ENCODE measurements at places on chromosomes 4 and X.

DNA sequence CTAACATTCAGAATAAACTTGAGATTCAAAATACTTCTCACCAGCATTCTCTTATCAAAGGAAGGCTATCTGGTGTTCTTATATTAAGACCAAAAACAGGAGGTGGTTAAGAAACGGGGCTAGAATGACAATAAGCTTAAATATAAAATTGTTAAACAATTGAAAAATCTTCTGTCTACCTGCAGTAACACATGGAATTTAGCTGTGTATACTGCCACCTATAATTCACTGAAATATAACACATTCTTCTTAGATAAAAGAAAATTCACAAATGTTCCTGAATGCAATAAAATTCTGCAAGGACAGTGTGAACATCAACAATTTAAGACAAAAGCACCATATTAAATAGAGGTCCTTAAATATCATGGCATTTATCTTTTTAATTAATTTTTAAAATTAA lies 11.5 kb upstream of the PCDH10 start:
- no peak for DNase-seq

DNA sequence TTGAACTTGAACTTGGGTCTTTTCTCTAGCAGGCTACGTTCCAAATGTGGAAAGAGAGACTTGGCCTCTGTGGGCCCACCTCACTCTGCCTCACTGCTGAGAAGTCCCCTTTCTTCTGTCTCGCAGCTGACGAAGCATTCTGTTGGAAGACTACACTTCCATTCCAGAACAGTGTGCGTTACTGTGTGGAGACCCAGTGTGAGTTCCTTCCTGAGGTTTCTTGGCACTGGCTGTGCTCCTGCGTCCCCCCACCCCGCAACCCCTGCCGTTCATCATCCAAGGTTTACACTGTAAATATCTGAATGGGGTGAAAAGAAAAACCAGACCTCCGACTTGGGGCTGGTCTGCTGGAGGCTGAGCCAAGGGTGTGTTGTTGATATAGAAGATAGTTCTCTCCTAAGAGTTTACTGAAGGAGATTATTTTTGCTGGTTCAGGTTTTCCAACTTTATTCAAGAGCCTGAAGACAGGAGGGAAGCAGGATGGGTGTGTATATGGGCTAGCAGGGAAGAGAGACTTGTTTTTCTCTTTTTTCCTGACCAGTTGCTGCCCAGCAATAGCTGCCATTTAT lies 34.7 kb downstream of the NHSL2 start:
- DNase-seq, result no peak

GRCh38 chr4:165016971-165017370 lies 14.8 kb upstream of the TRIM60 start:
- DNase-seq, result no peak

DNA sequence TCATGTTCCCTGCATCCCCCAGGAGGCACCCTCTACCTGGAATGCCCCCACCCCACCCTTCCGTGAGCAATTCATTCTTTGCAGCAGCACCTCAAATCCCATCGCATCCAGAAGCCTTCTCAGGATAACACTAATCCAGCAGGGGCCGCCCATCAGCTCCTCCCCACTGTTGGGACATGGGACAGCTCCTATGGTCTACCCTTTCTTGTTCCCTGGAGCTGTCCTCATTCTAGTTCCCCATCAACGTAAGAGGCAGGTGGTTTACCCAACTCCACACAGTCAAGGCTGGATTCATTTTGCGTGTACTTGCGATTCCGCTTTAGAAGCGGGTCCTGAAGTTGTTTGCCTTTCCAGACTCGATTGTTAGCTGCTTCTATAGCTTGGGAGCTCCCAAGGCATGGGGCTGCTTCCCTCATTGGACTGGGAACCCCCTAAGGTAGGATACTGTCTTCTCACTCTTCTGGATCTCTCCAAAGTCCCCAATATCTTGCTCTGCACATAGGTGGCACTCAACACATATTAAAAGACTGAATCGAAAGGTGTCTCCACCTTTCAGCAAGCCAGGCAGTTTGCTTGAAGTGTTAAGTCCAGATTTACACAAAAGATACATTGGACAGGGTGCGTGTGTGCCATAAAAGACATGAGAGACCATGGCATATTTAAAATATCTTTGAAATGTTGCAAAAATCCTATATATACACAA lies 942 bp upstream of the APLN start:
- no peak for DNase-seq

- DNase-seq, result no peak
Observed at GRCh38 chr4:74308215-74308614, at the start of gene EPGN. Gene EPGN, plus strand, starts transcription at chr4:74308470. Its CDS starts 64 bp downstream, at chr4:74308534.

- no peak for DNase-seq
Observed at GRCh38 chr4:19534159-19534558, 717.5 kb upstream of the SLIT2 start.

GRCh38 chr4:98542011-98542410 lies 116.4 kb downstream of the TSPAN5 start:
- DNase-seq, result no peak

DNA sequence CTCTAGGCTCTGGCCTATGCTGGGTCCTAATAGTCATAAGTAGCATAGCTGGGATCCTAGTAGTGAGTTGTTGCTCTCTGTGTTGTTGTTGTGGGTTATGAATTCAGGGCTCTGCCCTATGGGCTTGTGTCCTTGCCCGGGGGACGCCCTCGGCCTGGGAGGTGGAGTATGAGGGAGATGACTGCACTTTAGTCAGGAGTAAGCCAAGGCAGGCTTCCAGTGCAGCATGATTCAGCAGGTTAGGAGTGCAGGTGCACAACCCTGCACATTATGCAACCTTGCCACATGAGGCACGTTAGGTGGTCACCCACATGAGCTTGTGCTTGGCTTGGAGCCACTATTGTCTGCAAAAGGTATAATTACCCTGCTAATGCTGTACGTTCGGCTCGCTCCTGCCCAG lies 58.4 kb upstream of the CCDC149 start:
- DNase-seq, result no peak

- no peak for DNase-seq
Observed at GRCh38 chr4:3866813-3867129, 100.6 kb downstream of the ADRA2C start.

DNA sequence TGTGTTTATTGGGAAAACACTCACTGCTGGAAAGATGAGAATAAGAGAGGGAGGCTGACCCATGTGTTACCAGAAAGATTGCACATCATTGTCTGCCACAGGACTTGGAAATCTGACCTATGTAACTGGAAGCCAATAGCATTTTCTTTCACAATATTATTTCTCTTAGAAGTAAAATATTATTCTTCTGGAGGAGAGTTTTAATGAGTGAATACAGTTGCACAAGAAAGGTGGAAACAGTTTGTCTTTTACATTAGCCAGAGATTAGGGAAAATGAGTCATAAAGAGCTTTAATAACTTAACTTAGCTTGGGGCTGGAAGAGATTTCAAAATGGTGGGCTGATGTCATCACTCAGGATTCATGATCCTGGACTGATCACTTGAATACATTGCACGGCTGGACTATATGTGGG lies 31.5 kb upstream of the LNX1 start:
- DNase-seq, result no peak
